Lung (tissue), 17 donors: ENCODE measurements at places on chromosomes 12 and 14.

GRCh38 chr14:68669111-68669511, 123.8 kb downstream of the ZFP36L1 start:
- DNase-seq: peak; percentile 19

DNA sequence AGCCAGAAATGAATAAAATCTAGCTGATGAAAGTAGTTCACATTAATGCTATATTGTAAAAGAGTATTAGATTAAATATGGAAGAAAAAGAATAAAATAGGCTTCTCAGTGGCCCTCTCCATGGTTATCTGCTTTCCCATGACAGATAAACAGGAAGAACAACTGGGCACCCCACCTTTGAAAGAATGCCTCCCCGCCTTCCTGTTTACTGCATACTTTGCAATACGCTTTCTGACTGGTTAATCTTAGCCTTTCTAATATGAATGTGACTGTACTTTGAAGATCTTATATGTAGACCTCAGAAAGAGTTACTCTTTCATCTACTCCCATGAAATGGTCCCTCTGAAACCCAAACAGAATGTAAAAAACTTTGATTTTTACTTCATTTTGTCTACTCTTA, 34.1 kb upstream of the DAAM1 start:
- no peak for DNase-seq

DNA sequence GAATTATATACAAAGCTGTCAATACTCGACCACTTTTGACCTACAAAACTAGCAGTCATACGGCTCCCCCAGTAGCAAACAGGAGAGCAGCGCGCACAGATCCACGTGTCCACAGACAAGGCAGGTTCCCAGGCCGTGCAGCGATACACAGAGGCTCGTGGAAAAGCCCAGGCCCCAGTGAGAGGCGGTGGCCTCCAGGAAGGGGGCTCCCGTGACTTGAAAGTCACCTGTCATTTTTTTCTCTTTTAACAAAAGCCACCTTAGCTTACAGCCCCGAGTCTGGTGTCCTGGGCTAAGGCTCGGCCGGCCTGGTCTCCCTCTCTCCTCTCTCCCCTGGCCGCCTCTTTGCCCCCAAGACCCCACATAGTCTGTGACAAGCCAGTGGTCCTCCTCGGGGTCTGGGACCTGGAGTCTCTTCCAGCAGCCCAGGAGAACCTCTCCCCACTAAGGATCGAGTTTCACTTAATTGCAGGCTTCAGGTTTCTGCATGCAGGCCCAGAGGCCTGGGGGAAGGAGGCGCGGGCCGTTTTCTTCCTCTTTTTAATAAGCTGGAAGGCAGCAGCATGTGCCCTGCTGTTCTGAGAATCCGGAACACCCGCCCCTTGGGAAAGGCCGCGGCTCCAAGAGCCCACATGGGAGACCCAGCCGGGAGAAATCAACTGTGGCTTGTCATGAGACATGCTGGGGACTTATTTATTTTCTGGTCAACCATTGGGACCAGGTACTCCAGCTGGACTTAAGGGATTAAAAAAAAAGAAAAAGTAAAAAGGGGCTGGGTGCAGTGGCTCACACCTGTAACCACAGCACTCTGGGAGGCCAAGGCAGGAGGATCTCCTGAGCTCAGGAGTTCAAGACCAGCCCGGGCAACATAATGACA, 15.9 kb downstream of the NCOR2 start:
- DNase-seq: peak; percentile 71

DNA sequence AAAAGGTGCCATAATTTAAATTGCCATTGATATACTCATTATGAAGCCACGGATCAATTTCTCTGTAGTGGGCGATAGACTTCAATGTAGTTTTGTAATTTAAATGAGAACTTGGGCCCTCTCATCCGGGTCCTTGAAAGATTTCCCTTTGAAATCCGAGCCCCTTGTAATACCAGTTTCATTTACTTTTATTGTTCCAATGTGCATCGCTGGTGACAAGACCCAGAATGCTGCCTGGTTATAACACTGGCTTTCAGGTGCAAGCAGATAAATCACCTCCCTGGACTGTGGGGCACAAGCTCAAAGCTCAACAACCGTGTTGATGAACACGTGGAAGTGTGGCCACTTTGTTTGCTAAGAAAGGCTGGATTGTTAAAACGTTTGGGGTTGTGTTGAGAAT, 68.9 kb upstream of the FZD10 start:
- no peak for DNase-seq

- no peak for DNase-seq
Measured at GRCh38 chr12:3405821-3406220, 85.2 kb upstream of the PRMT8 start.

GRCh38 chr14:30243207-30243606, 315.6 kb upstream of the PRKD1 start:
- no peak for DNase-seq

DNA sequence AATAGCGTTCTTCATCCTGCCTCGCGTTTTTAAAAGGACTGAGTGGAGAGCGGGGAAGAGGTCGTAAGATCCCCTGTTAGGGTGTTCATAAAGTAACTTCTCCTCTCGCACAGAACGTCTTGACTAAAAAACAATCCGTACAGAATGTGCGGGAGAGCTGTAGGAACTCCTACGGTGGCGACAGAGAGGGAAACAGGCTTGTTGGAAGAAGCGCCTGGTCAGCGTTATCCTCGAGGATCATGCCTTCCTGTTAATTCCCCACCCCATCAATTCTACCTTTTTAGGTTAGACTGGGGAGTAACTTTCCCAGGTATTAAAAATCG, 399 bp upstream of the WASHC4 start:
- DNase-seq: no peak

DNA sequence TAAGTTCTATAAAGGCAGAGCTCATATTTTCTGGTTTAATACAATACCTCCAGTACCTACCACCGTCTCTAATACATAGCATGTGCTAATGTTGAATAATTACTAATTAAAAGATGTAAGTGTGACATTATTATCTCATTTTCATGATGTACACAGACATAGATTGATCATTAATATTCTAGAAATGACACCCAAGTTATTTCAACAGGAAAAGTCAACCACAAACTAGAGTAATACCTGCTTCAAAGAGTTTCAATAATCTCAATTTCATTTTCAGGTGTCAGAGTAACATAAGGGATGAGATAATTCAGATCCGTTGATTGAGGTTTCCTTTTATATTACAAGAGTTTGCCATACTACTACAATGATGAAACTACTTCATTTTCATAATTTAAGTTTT, 388.9 kb downstream of the SOX5 start:
- no peak for DNase-seq

DNA sequence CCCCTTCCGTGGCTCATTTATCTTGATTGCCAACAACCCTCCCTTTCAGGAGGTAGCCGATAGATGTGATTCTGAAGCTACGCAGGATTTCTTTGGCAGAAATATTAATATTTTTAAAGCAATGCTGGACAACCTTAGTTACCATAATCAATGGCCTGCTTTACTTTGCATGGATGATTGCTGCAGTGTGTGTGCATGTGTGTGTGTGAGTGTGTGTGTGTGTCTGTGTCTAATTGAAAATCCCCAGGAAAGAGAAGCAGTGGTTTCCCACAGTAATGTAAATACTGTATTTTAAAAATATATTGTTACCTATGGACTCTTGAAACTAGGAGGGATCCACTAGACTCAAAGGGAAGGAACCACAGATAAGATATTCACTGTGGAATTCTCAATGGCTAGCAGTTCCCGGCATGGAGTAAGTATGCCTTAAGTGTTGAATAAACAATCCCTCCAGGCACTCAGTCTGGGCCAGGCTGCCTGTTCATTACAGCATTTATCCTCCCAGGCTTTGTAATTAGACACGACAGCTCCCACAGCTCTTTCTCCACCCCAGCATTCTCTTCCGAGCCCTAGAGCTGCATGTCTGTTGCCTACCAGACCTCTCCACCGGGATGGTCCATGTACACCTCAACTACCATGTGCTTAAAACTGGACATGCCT, 22.5 kb upstream of the C14orf132 start:
- peak; percentile 42 for DNase-seq

GRCh38 chr12:8661751-8662150, 875 bp downstream of the MFAP5 start:
- DNase-seq: no peak

DNA sequence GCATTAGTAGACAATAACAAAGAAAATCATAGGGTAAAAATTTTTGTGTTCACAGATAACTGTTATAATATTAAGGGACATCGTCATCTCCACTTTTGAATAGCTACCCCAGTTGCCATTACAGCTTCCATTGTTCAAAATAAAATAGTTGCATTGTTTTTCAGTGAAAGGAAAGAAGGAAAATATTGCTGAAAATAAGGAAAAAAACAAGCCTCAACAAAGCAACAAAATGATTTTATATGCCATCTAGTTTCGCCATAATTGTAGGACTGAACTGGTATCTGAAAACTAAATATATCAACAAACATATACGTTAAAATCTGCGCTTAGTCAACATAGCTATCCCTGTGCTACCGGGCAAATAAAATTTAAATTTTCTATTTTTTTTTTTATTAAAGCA, 3.3 kb downstream of the CDK17 start:
- no peak for DNase-seq

DNA sequence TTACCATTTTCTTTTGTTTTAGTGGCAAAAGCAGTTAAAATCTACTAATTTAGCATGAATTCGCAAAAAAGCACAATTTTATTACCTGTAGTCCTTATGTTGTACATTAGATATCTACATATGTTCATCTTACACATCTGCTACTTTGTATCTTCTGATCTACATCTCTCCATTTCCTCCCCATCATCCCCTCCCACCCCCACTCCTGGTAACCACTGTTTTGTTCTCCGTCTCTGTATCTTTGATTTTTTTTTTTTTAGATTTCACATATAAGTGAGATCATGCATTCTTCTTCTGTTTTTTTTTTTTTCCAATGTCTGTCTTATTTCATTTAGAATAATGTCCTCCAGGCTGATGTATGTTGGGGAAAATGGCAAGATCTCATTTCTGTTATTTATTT, 922.7 kb downstream of the VRK1 start:
- DNase-seq: no peak

GRCh38 chr12:49648712-49649003, 25.3 kb downstream of the PRPF40B start:
- no peak for DNase-seq

DNA sequence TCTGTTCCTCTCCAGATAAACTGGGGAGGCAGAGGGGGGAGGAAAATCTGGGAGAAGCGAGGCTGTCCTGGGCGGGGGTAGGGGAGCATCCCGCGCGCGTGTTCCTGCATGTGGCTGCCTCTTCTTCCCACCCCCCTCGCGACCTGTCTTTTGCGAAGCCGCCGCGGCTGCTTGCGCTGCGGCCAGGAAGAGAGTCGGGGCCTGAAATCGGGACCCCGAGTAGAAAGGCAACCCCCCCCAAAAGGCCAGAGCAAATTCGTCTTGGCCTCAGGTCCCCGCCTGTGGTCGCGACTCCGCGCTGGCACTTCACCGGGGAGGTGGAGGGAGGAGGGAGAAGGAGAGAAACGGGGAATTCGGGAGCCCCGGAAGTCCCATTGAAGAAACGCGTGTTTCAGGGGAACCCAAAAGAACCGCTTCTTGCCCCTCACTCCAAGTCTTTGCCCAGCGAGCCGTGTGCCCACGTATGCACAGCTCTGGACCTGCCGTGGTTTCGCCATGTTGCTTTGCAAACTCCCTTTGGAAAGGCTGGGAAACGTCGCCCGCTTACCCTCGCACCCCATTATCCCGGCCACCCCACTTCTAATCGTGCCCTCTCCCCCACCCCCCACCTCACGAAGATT, 944 bp downstream of the CCND2 start:
- DNase-seq: peak; percentile 57

DNA sequence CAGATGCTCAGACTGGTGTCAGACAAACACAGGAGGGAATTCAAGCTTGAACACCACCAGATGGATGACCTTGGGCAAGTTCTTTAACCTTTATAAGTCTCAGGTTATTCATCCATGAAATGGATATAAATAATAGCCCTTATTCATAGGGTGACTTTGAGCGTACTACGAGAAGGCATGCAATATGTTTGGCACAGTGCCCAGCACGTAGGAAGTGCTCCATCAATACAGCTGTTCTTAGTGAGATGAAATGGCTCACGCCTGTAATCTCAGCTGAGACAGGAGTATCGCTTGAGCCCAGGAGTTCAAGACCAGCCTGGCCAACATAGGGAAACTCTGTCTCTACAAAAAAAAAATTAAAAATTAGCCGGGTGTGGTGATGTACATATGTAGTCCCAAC, 84.8 kb upstream of the FICD start:
- peak; percentile 53 for DNase-seq

DNA sequence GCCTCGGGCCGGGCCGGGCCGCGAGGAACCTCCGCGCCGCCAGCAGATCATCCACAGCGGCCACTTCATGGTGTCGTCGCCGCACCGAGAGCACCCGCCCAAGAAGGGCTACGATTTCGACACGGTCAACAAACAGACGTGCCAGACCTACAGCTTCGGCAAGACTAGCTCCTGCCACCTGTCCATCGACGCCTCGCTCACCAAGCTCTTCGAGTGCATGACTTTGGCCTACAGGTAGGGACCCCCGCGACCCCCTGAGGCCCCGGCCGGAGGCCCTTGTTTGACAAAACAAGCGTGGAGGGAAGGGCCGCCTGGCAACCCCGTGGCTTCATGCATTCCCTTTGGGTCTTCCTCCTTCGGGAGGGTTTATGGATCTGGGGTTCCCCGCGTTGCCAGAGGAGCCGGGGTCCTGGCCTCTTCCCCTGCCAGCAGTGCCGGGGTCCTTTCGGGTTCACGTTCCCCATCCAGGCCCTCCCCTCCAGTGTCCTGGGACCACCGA, 526 bp downstream of the MLXIP start:
- no peak for DNase-seq
